CD4-positive, alpha-beta memory T cell (primary cell): ENCODE measurements at places on chromosomes 2 and 18.

GRCh38 chr2:84900971-84901370 lies 4.5 kb upstream of the TMSB10 start:
- DNase-seq, result no peak

- no peak for DNase-seq
Measured at GRCh38 chr2:28688818-28689217, 62.8 kb upstream of the PPP1CB start.

DNA sequence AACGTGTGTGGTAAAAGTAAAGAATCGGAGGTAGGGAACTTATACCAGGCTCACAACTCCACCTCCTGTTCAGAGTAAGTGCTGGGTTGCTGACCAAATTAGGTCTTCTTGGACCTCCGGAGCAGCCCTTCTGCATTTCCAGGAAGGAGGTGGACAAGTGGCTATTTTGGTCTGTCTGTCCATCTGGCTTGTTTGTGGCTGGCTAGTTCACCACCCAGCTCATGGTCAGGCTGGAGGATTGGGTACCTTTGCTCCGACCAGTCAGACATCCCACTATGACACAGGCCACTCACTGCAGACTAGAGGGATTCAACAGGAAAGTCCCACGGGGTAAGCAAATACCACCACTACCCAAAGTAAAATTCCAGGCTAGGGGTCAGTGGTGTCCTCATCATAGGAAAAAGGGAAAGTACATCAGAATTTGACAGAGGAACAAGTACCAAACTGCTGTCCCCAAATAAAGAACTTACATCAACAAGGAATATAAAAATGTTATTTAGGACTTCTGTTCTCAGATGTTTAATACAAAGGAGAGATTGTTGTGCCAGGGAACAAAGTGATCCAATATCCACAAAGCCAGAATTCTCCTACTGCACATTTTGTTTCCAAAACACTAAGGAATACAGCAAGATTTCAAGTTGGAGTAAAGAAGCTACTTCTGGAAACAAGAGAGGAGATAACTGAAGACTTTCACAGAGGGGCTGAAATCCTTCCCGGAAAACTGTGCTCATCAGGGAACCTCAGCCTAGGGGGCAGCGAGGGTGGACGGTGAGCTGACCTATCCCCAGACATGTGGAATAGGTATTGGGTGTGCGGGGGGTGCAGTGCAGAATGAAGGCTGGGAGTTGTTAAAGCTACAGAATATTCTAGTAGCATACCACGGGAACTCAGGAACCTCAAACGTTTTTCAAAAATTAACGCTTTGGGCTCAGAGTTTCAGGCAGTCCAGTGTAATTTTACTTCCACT lies 56.9 kb downstream of the BCL2 start:
- no peak for DNase-seq

DNA sequence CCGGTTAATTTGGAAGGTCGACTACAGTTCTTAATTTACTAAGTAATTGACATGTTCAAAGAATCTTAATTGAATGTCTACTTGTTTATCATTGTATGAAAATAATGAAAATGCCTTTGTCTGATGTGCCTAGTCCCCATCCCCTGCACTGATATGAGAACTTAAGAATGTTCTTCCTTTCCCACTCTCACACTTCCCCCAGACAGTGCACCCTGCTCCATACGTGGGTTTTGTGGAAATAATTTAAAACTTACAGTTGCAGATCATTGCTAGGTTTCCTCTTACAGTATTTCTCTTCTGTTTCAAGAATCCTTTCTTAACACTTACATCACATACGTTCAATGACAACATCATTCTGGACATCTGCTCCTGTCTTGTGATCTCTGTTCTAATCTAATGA lies 3.5 kb downstream of the ICOS start:
- DNase-seq, result no peak

DNA sequence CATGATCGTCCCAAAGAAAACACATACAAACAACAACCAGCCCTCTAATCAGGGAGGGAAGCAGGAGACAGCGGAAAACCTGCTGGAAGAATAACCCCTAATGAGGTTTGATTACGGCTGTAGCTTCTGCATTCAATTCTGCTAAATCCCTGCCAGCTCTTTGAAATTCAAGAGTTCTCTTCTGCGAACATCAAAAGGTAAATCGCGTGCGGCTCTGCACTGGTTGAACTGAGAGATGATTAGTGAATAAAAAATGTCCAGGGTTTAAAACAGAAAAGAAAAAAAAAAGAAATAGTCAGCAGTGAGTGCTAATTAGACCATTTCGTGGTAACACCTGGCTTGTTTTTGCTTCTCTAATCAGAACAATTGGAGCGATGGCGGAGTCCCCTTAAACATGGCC lies 153.0 kb upstream of the CAPN13 start:
- DNase-seq, result no peak

GRCh38 chr2:161436411-161436810 lies 20.3 kb downstream of the TBR1 start:
- DNase-seq, result no peak

- no peak for DNase-seq
Measured at GRCh38 chr2:9983401-9984216, 32.1 kb downstream of the GRHL1 start.

DNA sequence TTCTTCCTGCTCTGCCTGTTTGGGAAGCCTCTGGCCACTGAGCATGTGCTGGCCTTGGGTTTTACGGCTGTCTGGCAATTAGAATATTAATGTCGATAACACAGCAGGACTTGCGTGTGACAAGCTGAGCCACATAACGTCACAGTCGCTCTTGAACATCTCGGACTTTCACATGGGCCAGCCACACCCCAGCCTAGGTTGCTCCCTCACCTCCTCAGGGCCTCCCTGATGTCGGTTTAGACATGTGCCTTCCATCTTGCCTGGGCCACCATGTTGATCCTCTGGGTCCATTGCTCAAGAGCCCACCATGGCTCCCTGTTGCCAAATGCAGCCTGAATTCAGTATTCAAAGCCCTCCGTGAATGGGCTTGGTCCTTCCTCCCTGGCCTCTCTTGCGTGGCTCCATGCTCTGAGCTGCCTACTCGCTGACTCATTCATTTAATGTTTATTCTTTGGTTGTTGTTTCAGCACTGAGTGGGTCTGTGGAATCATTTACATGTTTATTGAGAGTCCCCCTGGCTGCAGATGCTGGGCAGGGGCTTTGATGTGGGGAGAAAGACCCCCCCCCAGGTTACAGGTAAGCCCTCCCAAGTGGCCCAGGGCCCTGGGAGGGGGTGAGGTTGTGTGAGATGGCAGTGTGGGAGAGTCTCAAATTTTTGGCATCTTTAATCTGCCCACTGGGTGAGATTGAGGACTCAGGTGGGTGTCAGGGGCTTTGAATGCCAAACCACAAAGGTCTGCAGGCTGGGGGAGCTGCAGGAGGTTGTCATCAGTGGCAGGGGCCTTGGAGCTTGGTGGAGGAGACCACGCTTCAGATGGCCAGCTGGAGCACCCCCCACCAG lies 62.0 kb downstream of the ODC1 start:
- no peak for DNase-seq

DNA sequence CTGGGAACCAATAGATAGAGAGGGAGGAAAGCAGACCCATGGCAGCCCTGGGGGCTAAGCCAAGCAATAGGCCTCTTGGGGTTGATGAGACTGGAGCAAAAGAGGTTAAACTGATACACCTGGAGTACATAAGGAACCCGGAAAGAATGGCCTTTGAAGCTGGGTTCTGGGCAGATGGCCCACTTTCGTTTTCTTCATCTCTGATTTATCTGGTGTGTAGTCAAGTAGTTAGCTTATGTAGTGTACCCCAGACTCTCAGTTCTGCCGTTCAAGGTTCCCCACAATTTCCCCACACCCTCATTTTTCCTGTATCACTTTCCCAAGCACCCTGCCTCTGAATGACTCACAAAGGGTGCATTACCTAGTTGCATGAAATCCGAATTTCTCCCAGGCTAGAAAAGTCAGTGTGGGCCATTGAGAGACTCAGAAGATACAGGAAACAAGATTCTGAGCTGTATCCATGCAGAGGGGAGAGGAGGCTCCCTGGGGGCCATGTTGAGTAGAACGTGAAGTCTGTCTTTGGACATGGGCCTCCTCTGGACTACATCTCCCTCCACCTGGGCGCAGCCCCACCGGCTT lies 235.0 kb downstream of the LOXHD1 start:
- no peak for DNase-seq

DNA sequence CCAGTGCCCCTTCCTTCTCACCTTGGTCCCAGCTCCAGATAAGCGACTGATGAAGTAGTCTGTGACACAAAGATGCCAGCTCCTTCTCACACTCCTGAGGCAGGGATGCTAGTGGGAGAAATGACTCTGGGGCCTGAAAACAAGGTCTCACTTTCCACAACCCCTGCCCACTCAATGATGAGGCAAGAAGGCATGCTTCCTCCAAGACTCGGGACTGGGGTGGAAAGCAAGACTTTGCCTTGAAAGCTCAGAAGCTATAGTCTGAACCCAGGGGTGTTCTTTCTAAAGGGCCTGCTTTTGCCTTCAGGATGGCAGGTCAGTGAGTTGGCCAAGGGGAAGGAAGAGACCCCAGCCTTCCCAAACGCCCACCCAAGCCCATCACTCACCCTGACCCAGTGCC lies 1.4 kb downstream of the CCDC142 start:
- DNase-seq, result no peak

DNA sequence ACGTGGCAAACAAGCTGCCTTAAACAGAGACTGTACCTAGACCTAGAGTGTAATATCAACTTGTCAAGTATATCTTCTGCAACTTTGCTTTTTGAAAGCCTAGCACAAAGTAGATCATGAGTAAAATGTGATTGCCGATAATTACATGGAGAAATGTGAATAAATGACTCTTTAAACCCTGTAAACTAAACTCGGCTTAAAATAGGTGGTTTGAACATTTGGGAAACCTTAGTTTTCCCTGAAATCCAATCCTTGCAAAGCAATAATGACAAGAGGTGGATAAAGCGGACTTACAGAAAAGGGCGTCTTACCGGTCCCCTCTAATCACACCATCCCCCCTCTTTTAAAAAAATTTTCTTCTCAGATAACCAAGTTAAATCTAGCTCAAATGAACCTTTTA lies 549 bp upstream of the PSMD14 start:
- no peak for DNase-seq

DNA sequence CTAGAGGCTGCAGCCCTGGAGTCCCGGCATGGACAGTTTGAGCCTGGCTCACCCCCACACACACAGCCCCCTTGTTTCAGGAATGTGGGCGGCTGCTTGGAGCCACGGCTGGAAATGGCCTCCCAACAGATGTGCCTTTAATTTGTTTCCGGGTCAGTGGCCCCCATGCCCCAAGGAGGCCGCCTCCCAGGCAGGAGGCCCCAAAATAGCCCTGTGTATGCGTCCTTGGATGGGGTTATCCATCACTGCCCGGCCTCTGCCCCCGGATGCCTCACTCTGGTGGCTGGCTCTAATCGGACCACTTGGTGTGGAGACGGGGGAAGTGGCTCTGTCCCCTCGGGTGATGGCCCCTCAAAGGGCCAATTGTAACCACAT lies 151.9 kb upstream of the MYCN start:
- no peak for DNase-seq

DNA sequence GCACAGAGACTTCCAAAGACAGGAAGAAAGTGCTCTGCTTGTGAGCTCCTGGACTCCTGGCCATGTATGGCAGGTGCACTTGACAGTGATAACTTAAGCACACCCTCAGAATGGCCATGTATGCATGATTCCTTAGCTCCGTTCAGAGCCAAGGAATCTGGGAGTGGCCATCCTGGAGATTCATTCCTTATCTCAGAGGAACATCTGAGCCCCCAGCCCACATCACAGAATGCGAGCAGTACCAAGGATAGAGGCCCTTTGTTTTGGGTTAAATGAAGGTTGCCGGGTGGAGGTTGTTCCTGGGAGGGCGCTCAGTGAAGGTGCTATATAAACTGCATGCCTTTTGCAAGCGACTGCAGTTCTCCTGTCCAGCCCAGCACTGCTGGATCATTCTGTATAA lies 26.9 kb downstream of the DIPK1C start:
- DNase-seq, result no peak

DNA sequence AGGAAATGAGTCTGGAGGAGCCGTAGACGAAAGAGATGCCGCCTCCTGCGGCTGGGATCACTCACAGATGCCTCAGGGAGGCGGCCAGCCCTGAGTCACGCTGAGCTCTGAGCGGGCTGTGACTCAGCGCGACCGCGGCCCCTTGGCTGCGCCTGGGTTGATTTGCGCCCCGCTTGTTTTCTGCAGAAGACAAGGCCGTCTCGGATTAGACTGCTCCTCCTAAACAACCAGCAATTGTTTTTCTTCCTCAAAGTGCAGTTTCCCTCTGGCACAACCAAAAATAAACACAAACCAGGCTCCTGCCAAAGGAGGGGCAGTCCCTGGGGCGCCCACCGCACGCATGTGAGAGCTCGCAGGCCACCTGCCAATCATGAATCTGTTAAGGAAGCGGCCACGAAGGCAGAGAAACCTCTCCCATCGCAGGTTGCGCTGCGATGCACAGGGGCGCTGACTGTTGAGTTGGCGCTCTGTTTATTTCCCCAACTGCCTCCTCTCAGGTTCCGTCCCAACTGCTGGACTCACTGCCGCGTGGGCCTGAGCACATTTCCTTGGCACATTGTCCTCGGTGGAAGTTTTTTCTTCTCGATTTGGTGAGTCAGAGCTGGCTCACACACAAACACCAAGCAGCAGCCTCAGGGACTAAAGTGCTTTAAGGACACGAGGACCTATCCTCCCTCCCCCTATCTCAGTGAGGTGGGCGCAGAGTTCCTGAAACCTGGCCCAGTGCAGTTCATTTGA lies 85.2 kb upstream of the NDUFV2 start:
- no peak for DNase-seq

DNA sequence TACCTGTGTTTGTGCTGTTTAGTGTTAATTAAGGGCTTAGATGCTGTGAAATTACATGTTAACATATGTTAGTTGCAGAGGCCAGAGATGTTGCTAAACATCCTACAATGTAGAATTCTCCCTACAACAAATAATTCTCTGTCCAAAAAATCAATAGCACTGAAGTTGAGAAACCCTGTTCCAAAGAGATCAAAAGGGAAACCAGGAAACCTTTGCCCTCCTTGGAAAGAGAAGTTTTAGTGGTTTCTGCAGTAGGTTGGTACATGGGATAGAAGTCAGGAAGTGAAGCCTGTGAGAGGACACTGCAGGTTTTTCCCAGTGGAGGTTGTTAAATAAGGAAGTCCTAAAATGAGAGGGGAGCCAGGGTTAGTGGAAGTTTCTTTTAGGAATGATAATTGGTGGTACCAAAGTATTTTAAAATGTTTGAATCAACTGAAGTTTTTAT lies 6.3 kb upstream of the RMDN2 start:
- DNase-seq, result no peak

GRCh38 chr2:226411727-226412360 lies 387.8 kb downstream of the IRS1 start:
- DNase-seq, result no peak

DNA sequence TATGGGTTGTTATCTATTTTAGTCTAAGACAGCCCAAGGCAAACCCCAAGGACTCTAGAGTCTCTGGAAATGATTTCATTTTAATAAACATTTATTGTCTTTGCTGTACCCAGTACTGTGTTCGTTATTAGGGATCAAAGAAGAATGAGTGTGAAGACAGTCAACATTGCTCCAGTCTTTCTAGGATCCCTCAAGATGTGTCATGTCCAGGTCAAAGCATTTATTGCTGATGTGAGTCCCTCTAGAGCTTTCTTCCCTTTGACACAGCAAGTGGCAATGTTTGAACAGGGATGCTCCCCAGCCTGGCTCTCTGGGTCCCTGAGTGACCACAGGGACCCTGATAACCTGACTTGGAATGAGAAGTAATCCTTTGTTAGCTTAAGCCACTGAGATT lies 123.1 kb upstream of the STK17B start:
- DNase-seq, result no peak
